ENCODE measurements at places on chromosomes 7 and 10. TPM values are rescaled to one million over a fixed set of nuclear protein-coding genes. Genes with fewer than 3 reads are reported as not detected.

GRCh38 chr10:12322583-12323131, 26.7 kb upstream of the CAMK1D start:
- H3K27ac ChIP-seq, result no peak overlapping the region
- H3K27me3 ChIP-seq, result peaks cover 4% of the 10 kb centered on the region
- H3K36me3 ChIP-seq, result no peaks in the 10 kb centered on the region
- peaks cover 5% of the 10 kb centered on the region for H3K4me1 ChIP-seq
- DNase-seq, result no peak

KAZALD1 gene
- 0.53 TPM for total RNA-seq

GRCh38 chr7:128003167-128003566, 28.1 kb downstream of the LRRC4 start:
- H3K27me3 ChIP-seq, result no peaks in the 10 kb centered on the region
- peaks cover 15% of the 10 kb centered on the region for H3K4me1 ChIP-seq
- DNase-seq, result no peak

NUTM2B gene
- 1.6 TPM for total RNA-seq

GRCh38 chr10:52688899-52689298, 83.7 kb downstream of the MBL2 start:
- H3K27ac ChIP-seq, result no peak overlapping the region
- no peak for DNase-seq
- H3K4me1 ChIP-seq, result no peaks in the 10 kb centered on the region

MBL2 gene
- not detected for total RNA-seq

CYP3A7 gene
- not detected for total RNA-seq

DNA sequence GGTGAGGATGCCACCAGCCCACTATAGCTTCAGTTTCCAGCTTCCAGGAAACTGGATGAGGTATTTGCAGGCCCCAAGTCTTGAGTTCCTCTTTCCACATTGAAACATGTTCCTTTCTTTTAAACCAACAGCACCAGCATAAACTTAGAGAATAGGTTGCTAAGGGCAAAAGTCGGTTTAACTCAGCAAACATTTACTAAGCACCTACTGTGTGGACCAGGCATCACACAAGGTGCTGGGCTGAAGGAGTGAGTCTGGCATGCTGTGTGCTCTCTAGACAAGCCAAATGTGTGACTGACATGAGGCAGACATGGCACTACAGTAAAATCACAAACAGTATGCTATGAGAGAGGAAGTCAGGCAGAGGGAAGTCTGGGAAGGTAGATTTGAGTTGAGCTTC, 11.0 kb upstream of the RASSF4 start:
- no peak overlapping the region for H3K27ac ChIP-seq
- H3K27me3 ChIP-seq, result peaks cover 14% of the 10 kb centered on the region
- H3K4me1 ChIP-seq, result no peaks in the 10 kb centered on the region
- DNase-seq, result no peak
- no peak overlapping the region for H3K4me3 ChIP-seq

DNA sequence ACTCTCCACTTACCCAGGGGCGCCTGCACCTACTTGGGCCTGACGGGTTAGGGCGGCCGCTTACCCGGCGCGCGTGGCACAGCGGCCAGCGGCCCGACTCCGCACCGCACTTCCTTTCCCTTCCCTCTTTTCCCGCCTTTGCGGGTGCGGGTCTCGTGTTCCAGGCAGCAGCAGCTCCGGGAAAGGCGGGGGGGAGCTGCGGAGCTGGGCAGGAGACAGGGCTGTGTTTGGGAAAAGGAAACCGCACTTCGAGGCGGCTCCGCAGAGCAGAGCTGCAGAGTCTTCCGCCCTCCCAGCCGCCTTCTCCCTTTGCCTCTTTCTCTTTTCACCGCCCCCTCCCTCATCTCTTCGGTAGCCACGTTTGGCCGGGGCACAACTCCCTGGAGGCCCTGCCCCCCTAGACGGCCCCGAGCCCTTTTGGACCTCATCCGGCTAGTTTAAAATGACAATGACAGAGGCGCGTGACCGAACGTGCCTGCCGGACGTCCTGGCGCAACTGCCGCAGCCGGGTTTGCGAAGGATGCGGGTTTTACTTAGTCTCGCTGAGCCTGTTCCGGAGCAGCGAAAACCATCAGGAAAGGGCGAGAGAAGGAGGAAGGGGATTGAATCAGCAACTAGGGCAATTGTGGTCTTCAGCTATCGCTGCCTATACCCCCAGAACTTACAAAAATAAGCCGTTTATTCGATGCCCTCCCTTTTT, 7.9 kb upstream of the PAX2 start:
- H3K27me3 ChIP-seq, result peaks cover 94% of the 10 kb centered on the region
- DNase-seq, result peak; percentile 43
- peak overlapping the region; percentile 50 for H3K4me3 ChIP-seq
- H3K36me3 ChIP-seq, result no peaks in the 10 kb centered on the region
- no peak overlapping the region for H3K27ac ChIP-seq

MNX1 gene
- total RNA-seq, result not detected

GRCh38 chr7:43925984-43926797, at the start of gene UBE2D4:
UBE2D4 (plus strand) TSS chr7:43926436; CDS start chr7:43926533, 97 bp downstream.
- peaks cover 33% of the 10 kb centered on the region for H3K4me1 ChIP-seq
- peak within 1 kb of the TSS; percentile 84 for H3K4me3 ChIP-seq
- DNase-seq, result peak; percentile 89
- peaks cover 10% of the 10 kb centered on the region for H3K36me3 ChIP-seq
- H3K27ac ChIP-seq, result peak within 1 kb of the TSS; percentile 88

FZD1 gene
- total RNA-seq, result 0.08 TPM

MYL7 gene
- not detected for total RNA-seq

DNA sequence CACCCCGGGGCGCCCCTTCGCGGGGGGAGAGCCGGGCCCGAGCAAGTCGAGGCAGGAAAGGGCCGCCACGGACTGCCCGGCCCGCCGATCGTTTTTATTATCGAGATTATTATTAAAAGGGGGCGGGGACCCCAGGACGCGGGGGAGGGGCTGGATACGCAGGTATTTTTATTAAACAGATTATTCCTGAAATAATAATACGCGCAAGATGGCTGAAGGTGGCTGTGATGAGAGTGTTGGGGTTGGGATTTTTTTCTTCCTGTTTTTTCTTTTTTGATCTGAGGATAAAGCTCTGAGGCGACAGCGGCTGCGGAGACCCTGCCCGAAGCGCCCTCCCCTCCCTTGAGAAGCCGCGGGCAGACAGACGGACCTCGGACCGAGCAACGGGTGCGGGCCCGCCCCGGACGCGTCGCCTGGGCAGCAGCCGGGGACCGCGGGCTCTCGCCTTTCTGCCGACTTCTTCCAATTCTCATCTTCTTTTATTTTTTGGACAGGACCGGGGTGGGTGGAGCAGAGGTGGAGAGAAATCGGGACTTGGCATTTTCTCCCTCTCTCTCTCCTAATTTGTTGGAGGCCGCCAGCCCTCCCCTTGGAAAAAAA, 1.4 kb upstream of the TRIM8 start:
- peaks cover 19% of the 10 kb centered on the region for H3K36me3 ChIP-seq
- H3K27ac ChIP-seq, result peak overlapping the region; percentile 88
- H3K4me3 ChIP-seq, result peak overlapping the region; percentile 86

DNA sequence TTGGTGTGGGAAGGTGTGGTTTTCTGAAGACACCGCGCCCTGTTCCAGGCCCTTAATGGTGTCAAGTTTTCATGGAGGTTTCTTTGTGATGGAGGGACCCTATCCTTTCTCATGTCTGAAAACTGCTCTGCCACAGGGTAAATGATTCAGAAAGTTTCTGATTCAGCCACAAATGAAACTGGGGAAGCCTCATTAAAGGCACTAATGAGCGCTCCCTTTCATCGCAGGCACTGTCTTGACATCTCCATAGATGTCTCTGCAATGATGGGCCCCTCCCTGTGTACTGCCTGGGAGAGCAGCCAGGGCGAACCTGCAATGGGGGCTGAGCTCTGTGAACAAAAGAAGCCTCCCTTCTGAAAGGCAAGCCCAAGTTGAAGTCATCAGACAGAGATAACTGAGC, 355.3 kb downstream of the PRPF18 start:
- no peaks in the 10 kb centered on the region for H3K4me1 ChIP-seq
- DNase-seq, result no peak
- no peaks in the 10 kb centered on the region for H3K36me3 ChIP-seq

DNA sequence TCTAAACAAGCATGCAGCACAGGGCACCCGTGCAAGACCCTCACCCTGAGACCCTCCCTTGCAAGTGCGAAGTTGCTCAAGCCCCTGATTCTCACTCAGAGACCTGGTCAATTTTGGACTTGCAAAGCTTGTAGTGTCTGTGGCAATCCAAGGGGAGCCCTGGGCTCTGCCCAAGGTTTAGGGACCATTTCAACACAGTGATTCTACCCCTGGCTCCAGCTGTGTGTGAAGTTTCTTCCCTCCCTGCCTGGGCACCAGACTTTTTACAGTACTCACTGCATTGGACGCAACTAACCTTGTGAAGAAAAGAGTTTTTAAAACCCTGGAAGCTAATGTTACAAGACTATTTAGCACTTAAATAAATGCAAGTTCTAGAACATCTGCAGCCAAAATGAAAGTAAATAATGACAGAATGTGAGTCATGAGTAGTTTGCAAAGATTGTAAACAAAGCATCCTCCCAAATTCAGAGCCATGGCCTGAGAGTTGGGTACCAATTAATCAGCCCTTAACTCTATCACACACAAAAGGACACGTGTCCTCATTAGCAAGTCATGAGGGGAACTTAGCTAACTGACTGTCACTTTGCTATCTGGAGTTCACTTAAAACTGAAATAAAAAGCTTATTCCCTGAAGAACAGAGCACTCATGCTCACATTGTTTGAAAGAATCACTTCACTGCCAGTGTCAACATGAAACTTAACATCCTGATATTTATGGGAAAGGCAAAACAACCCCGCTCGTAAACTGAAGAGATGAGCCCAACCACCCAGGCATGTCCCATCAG, 48.1 kb downstream of the RGS10 start:
- H3K27ac ChIP-seq, result peak overlapping the region; percentile 79
- peaks cover 14% of the 10 kb centered on the region for H3K36me3 ChIP-seq
- no peak overlapping the region for H3K4me3 ChIP-seq
- peaks cover 61% of the 10 kb centered on the region for H3K4me1 ChIP-seq
- DNase-seq, result no peak
- H3K27me3 ChIP-seq, result no peaks in the 10 kb centered on the region

PDE6C gene
- total RNA-seq, result not detected

SPDYE9 gene
- total RNA-seq, result not detected

- no peak overlapping the region for H3K4me3 ChIP-seq
- peaks cover 77% of the 10 kb centered on the region for H3K27me3 ChIP-seq
- H3K36me3 ChIP-seq, result no peaks in the 10 kb centered on the region
- no peak overlapping the region for H3K27ac ChIP-seq
- no peak for DNase-seq
- peaks cover 18% of the 10 kb centered on the region for H3K4me1 ChIP-seq
Observed at GRCh38 chr10:11713186-11713743, 28.9 kb upstream of the ECHDC3 start.

FAM20C gene
- not detected for total RNA-seq

DNA sequence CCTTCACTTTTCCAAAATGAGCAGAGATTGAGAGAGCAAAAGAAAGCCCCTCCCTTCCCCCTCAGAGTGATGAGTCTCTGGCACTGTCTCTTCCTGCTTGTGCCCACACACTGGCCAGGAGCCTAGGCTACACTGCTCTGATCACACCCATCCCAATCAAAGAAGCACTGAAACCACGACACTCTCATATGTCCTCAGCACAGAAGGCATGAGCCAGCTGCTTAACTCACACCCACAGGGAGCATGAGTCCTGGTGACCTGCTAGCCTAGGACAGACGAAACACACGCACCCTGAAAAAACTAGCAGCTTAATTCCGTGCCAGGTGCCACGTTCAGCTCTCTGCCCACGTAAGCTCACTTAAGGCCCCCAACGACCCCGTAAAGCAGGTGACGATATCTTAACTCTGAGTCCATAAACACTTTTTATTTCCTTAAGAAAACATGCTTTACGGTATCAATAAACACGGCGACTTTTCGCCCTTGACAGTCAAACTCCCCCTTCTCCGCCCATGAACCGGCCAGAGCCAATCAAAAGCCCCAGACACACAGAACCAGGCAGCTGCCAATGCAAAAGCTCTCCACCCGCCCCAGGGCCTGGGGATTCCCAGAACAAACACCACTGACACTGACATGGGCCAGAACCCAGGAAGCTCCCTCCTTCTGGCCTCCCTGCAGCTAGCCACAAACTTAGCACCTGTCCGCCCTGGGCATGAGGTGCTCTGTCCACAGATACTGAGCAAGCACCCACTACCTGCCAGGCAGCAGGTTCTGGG, 69.0 kb downstream of the TNRC18 start:
- H3K4me1 ChIP-seq, result peaks cover 11% of the 10 kb centered on the region
- H3K4me3 ChIP-seq, result no peak overlapping the region
- no peak for DNase-seq
- no peaks in the 10 kb centered on the region for H3K27me3 ChIP-seq
- peaks cover 71% of the 10 kb centered on the region for H3K36me3 ChIP-seq
- no peak overlapping the region for H3K27ac ChIP-seq

GRCh38 chr10:51638737-51639136, 60.7 kb downstream of the CSTF2T start:
- no peaks in the 10 kb centered on the region for H3K36me3 ChIP-seq
- no peak overlapping the region for H3K4me3 ChIP-seq
- no peaks in the 10 kb centered on the region for H3K4me1 ChIP-seq
- H3K27ac ChIP-seq, result no peak overlapping the region
- H3K27me3 ChIP-seq, result no peaks in the 10 kb centered on the region

DNA sequence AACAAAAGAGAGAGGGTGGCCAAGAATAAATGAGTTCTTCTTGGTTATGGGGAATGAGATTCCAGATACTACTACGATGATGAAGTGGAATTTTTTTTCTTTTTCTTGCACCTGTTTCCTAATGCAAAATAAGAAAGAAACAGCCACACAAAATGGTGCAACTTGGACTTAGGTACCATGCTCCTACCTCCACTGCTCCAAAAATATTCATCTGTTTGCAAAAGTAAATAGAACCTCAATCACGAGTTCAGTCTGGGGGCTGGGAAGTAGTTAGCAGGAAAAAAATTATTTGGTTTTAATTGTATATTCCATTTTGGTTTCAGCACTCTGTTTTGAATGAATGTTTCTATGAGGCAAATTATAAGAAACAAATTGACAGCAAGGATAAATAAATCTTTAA, 73.5 kb downstream of the SLC25A13 start:
- no peaks in the 10 kb centered on the region for H3K36me3 ChIP-seq
- no peak overlapping the region for H3K27ac ChIP-seq
- no peak for DNase-seq
- no peaks in the 10 kb centered on the region for H3K4me1 ChIP-seq
- no peaks in the 10 kb centered on the region for H3K27me3 ChIP-seq
- H3K4me3 ChIP-seq, result no peak overlapping the region

GRCh38 chr7:16561943-16562342, 35.3 kb downstream of the LRRC72 start:
- no peak overlapping the region for H3K27ac ChIP-seq
- H3K4me1 ChIP-seq, result peaks cover 13% of the 10 kb centered on the region
- H3K36me3 ChIP-seq, result no peaks in the 10 kb centered on the region
- DNase-seq, result no peak
- H3K27me3 ChIP-seq, result no peaks in the 10 kb centered on the region
- no peak overlapping the region for H3K4me3 ChIP-seq
